Fibroblast of skin of left quadriceps (primary cell): ENCODE measurements at places on chromosomes 7 and 10.

DNA sequence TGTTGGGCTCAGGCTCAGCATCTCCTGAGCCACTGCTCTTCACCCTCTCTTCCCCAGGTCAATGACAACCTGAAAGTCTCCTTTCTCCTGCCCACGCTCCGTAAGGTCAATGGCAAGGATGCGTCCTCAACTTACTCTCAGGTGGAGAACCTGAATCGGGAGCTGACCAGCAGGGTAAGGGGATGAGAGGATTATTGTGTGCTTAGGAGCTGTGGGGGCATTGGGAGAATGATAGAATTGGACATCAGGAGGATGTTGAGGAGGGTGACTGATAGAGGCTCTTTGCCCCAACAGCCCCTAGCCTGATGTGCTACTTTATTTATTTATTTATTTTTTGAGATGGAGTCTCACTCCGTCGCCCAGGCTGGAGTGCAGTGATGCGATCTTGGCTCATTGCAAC, 1.3 kb downstream of the LRWD1 start:
- no peak for DNase-seq

GRCh38 chr10:65320236-65321026, 1605.4 kb upstream of the LRRTM3 start:
- no peak for DNase-seq

DNA sequence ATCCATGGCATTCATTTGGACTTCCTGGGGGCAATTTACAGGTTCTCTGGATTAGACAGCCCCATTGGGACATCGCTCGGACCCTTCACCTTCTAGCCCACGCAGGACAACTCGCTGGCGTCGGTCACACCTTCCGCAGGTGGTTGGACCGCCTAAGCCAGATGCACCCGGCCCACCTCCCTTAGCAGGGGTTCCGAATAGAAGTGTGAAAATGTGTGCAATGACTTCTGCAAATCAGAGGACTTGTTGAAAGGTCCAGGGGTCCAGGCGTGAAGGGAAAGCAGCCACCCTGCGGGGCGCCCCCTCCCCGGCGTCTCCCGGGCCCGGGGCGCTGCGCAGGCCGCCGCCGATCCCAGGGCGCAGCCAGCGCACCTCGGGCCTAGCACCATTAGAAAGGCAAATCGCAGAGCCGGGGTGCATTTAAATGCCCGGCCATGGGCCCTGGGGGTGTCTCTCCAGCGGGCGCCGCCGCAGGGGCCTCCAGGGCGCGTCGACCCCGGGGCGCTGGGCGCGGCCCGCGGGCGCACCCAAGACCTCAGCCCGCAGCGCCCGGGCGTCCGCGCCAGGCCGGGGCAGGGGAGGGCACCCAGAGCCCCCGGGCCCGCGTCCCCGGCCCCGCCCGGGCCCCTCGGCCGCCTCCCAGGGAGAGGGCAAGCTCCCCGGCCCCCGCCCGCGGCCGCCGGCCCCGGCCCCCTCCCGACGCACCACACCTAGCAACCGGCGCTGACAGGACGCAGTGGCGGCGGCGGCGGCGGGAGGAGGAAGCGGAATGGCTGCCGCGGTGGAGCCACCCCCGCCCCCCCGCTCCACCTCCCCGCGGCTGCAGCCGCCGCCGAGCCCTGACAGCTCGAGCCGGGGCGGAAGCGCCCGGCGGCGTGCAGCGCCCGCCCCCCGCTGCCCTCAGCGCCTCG, 1.2 kb downstream of the JAZF1 start:
- no peak for DNase-seq

- no peak for DNase-seq
Observed at GRCh38 chr7:128323459-128324367, 20.0 kb downstream of the RBM28 start.

DNA sequence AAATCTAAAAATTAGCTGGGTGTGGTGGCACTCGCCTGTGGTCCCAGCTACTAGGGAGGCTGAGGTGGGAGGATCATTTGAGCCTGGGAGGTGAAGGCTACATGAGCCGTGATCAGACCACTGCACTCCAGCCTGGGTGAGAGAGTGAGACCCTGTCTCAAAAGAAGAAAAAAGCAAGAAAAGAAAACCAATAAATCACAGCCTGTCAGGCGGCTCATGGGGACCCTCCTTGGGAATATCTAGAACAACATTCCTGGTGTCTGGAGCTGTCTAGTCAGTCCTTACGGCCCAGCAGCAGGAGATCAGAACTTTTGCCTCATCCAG, 130.6 kb upstream of the TNRC18 start:
- no peak for DNase-seq

DNA sequence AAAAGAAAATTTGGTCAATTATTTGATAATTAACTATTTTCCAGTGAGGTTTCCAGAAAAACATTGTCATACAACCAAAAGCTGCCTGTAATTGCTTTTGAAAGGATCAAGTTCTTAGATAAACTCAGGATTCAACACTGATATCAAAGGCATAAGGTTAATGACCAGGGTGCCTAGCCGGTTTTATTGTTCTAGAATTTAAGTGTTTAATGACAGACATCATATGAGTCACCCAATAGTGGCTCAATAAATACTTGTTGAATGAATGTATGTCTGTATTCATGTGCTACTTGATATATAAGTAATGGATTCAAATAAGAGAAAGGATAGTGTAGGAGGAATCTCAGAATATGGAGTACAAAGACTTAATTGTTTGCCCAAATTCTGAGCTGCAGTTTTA, 196.1 kb upstream of the LRGUK start:
- DNase-seq = no peak
